ENCODE measurements at places on chromosomes 16 and 17.
A peak's percentile ranks its signal among the peaks of the same experiment; 100 is the strongest.

DNA sequence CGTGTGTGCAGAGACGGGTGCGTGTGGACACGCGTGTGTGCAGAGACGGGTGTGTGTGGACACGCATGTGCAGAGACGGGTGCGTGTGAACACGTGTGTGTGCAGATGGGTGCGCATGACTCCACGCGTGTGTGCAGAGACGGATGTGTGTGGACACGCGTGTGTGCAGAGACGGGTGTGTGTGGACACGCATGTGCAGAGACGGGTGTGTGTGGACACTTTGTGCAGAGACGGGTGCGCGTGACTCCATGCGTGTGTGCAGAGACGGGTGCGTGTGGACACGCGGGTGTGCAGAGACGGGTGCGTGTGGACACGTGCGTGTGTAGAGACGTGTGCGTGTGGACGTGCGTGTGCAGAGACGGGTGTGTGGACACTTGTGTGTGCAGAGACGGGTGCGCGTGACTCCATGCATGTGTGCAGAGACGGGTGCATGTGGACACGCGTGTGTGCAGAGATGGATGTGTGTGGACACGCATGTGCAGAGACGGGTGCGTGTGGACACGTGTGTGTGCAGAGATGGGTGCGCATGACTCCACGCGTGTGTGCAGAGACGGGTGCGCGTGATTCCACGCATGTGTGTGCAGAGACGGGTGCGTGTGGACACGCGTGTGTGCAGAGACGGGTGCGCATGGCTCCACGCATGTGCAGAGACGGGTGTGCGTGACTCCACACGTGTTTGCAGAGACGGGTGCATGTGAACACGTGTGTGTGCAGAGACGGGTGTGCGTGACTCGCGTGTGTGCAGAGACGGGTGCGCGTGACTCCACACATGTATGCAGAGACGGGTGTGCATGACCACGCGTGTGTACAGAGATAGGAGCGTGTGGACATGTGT lies 1.6 kb upstream of the CD7 start:
- no peak overlapping the region for H3K27ac ChIP-seq
- peaks cover 11% of the 10 kb centered on the region for H3K4me1 ChIP-seq
- no peaks in the 10 kb centered on the region for H3K36me3 ChIP-seq
- no peak for DNase-seq

- no peaks in the 10 kb centered on the region for H3K27me3 ChIP-seq
- H3K27ac ChIP-seq = no peak overlapping the region
- no peak for DNase-seq
Measured at GRCh38 chr16:64375391-64375980, 746.4 kb downstream of the CDH11 start.

DNA sequence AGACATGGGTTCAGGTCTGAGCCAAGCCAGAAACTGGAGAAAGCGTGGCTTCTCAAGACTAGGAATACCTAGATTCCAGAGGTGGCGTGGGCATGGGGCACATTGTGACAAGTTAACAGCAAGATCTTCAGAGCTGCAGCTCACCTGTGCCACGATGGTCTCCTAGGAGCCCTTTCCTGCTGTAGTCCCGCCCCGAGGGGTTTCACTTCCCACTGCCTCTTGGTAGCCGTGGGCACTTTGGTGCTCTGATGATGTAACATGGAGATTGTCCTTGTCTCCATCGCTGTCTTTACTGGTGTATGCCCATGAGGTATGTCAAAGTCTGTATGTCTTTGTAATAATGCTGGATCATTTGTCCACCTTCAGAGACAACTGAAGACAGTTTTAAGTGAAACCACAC lies 89.7 kb downstream of the WWOX start:
- H3K4me3 ChIP-seq = no peak overlapping the region
- no peak overlapping the region for H3K27ac ChIP-seq
- no peak for DNase-seq
- H3K4me1 ChIP-seq = peaks cover 5% of the 10 kb centered on the region
- H3K36me3 ChIP-seq = no peaks in the 10 kb centered on the region

GRCh38 chr16:25066747-25067631 lies 44.6 kb upstream of the LCMT1 start:
- DNase-seq = no peak
- H3K4me3 ChIP-seq = peak overlapping the region; percentile 84
- H3K4me1 ChIP-seq = peaks cover 9% of the 10 kb centered on the region
- H3K27me3 ChIP-seq = no peaks in the 10 kb centered on the region

DNA sequence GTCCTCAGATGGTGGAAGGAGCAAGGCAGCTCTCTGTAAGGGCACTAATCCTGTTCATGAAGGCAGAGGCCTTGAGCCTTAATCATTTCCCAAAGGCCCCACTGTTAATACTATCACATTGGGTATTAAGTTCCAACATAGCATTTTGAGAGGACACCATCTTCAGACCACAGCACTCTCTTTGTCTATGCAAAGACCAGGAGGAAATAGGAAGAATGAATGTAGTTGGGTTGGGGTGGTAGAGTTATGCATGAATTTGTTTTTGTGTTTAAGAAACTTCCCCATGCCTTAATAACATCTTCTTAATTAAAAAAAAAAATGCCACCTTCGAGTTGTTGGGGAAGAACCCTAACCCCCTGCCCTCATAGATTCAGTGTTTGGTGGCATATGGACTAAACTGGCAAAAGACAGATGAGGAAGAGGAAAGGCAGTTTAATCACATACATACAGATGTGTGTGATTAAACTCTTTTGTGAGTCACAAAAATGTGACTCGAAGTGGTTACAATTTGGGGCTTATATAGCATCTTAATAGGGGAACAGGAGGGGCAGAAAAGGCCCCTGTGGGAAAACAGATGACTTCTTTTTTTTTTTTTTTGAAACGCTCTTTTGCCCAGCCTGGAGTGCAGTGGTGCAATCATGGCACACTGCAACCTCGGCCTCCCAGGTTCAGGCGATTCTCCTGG lies 35.0 kb upstream of the SLC5A10 start:
- H3K4me1 ChIP-seq = no peaks in the 10 kb centered on the region

DNA sequence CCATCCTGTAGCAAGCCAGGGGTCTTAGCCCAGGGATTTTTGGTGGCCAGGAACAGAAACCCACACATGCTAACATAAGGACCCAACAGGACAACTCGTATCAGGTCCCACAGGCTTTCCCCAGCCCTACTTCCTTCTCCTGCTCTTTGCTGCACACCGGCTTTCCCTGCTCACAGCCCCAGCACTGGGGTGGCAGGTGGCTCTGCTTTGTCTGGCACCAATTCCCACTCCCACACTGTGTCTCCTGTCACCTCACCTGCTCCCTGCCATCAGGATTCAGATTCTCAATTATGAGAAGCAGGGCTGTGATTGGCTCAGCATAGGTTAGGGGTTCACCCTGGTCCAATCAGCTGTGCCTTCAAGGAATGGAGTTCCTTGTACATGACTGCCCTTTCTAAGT lies 94.1 kb downstream of the TMEM132E start:
- H3K27ac ChIP-seq = no peak overlapping the region
- no peak overlapping the region for H3K4me3 ChIP-seq
- H3K27me3 ChIP-seq = no peaks in the 10 kb centered on the region
- no peaks in the 10 kb centered on the region for H3K36me3 ChIP-seq
- H3K4me1 ChIP-seq = no peaks in the 10 kb centered on the region
- no peak for DNase-seq

GRCh38 chr17:50026046-50026675 lies 29.7 kb upstream of the ITGA3 start:
- H3K27me3 ChIP-seq = no peaks in the 10 kb centered on the region
- H3K4me3 ChIP-seq = 0 out of 2 replicates have a peak overlapping the region, but pooled peaks have one; percentile 1
- no peak for DNase-seq
- H3K36me3 ChIP-seq = no peaks in the 10 kb centered on the region
- H3K4me1 ChIP-seq = peaks cover 34% of the 10 kb centered on the region

DNA sequence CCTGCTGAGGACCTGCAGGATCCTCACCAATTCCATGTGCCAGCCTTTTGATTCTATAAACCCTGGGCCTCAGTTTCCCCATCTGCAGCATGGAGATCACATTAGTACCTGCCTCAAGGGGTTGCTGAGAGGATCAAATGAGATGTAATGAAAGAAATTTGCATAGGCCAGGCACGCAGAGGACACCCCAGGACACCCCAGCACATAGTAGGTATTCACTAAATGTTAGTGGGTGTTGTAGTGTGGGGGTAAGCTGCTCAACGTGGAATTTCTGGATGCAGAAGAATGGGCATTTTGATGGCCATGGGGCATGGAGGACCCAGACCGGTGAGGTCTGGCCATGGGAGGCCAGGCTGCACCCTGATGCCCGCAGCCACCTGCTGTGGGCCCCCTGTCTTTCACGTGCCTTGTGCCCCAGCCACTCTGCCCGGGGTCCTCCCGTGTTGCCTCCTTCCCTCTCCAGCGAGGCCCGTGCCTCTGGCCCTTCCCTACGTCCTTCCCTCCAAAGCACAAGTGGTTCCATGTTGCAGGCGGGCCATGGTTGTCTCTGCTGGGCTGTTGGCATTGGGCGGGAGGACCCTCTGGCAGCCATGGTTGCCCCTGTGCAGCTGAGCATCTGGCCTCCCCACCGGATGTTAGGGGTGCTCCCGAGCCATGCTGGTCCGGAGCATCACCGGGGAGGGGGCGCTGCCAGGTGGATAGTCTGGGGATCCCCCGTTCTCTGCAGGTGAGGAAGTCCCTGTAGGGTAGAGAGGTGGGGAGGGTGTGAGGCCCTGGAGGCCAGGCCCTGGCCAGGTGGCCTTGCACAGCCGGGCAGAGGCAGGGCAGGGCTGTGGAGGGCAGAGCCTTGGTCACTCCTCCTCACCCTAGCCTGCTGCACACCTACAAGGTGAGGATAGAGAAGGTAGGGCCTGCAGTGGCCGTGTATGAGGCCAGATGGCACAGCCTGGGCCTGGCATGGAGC lies 8.6 kb downstream of the MAP2K3 start:
- no peak for DNase-seq
- H3K4me1 ChIP-seq = peaks cover 26% of the 10 kb centered on the region
- H3K4me3 ChIP-seq = no peak overlapping the region
- no peak overlapping the region for H3K27ac ChIP-seq
- no peaks in the 10 kb centered on the region for H3K27me3 ChIP-seq

GRCh38 chr16:85653290-85653891 lies 35.4 kb downstream of the GINS2 start:
- no peak for DNase-seq
- no peaks in the 10 kb centered on the region for H3K27me3 ChIP-seq
- H3K4me1 ChIP-seq = peaks cover 47% of the 10 kb centered on the region
- no peak overlapping the region for H3K4me3 ChIP-seq
- peak overlapping the region; percentile 74 for H3K27ac ChIP-seq

DNA sequence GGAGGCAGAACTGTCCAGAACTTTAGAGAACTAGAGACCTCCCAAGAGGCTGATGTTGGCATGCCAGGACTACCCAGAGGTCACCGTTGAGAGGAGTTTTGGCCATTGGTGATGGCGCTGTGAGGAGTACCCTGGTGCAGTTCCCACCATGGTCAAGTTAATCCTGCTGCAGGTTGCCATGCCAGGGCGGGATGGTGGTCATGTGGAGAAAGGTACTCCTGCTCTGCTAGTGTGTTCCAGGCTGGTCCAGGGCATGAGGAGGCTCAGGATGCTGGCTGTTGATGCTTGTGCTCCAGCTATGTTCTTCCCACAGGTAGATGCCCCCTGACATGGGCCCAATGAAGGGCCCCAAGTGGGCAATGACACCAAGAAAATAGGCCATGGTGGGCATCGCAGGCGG lies 4.1 kb upstream of the PHF12 start:
- no peak for DNase-seq
- no peak overlapping the region for H3K27ac ChIP-seq

DNA sequence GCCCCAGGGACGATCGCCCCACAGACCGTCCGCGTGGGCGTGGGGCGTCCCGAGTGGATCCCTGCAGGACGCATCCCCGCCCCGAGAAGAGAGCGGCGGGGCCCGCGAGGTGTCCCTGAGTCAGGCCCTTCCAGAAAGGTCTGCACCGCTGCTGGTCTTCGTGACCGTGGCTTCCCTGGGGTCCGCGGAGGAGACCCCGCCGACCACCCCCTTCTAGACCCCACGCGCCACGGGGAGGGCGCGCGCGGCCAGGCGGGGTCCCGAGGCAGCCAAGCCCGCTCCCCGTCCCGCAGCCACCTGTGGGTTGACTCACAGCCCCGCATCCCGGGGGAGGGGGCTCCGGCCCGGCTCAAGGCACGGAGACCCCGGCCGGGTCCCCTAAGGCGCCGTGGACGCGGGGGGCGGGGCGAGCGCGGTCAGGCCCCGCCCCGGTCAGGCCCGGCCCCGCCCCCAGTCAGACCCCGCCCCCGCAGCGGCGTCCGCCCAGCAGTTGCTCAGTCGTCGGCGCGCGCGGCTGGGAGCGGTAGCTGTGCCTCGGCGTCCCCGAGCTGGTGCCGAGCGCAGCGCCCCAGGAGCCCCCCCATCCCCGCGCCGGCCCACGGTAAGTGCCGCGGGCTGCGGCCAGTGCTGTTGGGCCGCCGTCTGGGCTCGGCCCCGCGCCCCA lies at the start of gene BAIAP3:
BAIAP3 (plus strand) TSS at position 497 of the 664 bp plus-strand sequence. CDS start 4,905 bp downstream, outside the sequence.
- no peaks in the 10 kb centered on the region for H3K36me3 ChIP-seq
- peak within 1 kb of the TSS; percentile 38 for H3K4me3 ChIP-seq

- no peak for DNase-seq
- no peaks in the 10 kb centered on the region for H3K36me3 ChIP-seq
- H3K4me1 ChIP-seq = no peaks in the 10 kb centered on the region
- H3K4me3 ChIP-seq = no peak overlapping the region
- H3K27ac ChIP-seq = no peak overlapping the region
- no peaks in the 10 kb centered on the region for H3K27me3 ChIP-seq
Measured at GRCh38 chr16:86990451-86990850, 326.7 kb downstream of the C16orf95 start.

GRCh38 chr16:78198288-78198687 lies 98.8 kb downstream of the WWOX start:
- no peak overlapping the region for H3K27ac ChIP-seq
- H3K4me3 ChIP-seq = no peak overlapping the region
- H3K27me3 ChIP-seq = no peaks in the 10 kb centered on the region
- no peaks in the 10 kb centered on the region for H3K36me3 ChIP-seq

DNA sequence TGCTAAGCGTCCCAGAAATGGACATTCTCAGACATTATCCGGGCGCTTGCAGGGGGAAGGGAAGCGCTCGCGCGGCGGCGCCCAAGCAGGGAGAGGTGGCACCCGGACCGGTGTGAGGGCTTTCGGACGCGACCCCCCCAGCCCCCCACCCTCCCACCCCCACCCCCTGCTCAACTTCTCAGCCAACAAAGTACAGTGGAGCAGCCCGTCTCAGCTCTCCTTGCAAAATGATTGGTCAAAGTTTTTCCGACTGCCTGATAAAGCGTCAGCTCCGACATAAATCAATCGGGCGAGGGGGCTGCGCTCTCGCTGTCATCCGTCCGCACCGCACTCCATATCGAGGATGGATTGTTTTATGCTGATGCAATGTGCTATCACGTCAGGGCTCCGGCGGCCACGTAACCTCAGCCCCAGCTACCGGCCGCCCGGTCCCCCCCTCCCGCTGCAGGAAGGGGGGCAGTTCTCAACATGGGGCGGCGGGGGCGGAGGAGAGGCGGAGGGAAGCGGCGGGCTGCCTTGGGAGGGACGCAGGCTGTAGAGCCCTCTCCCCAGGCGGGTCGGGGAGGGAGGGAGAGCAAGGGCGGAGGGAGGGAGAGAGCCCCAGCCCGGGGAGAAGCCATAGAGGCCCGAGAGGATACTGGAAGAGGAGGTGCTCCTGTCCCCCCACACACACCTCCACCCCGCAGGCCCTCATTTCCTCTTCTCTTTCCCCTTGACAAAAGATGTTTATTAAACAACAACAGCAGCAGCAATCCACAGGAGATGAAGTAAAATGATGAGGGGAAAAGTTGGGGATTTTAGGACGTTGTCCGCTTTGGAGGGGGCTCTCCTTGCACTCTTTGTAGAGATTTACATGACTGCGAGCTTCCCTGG lies at the start of gene HOXB9:
HOXB9 (minus strand) TSS at position 114 of the 873 bp plus-strand sequence; CDS start at position 25, 89 bp downstream.
- H3K27me3 ChIP-seq = no peaks in the 10 kb centered on the region
- peaks cover 59% of the 10 kb centered on the region for H3K4me1 ChIP-seq
- 0 out of 2 replicates have a peak, but pooled peaks cover 3% of the 10 kb centered on the region for H3K36me3 ChIP-seq
- DNase-seq = no peak

All from Panc1 (cell line).